Transverse colon (tissue), 4 donors: ENCODE measurements at places on chromosomes 3 and 15. TPM values are rescaled to one million over a fixed set of nuclear protein-coding genes. Genes with fewer than 3 reads are reported as not detected.

GRCh38 chr3:176663837-176664831, 533.1 kb downstream of the TBL1XR1 start:
- no peaks in the 10 kb centered on the region for H3K27me3 ChIP-seq
- no peak overlapping the region for H3K27ac ChIP-seq
- no peaks in the 10 kb centered on the region for H3K36me3 ChIP-seq
- no peaks in the 10 kb centered on the region for H3K4me1 ChIP-seq

The HDGFL3 gene
- total RNA-seq: 2.6 TPM

GRCh38 chr3:56989169-56989976, 71.1 kb upstream of the SPATA12 start:
- DNase-seq: no peak
- H3K27ac ChIP-seq: peak overlapping the region; percentile 59
- H3K4me3 ChIP-seq: no peak overlapping the region

The ZNF80 gene
- not detected for total RNA-seq

DNA sequence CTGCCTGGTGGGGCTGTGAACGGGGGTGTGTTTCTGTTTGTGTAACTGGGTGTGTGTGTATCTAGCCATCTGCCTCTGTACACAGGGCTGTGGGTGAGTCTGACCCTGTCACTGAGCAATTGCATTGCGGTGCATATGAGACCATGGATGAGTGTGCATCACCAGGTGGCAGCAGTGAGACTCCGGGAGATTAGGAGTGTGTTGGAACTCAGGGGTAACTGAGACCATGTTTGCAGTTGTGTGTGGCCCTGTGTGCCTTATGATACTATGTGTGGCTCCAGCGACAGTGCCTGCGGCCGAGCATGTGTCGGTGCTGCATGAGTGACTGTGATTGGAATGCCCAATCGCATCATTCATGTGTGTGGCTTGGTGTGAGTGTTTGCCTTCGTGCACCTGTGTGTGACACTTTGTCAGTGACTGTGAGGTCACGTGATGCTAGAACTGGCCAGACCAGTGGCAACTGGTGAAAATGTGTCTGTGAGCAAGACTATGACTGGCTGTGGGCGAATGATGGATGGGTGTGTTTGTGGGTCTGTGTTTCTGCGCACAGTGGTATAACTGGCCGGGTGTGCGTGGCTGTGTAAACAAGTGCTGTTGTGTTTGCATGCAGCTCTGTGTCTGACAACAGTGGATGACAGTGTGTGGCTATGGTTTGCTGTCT, 14.0 kb downstream of the VILL start:
- peak overlapping the region; percentile 86 for H3K27ac ChIP-seq
- H3K4me3 ChIP-seq: no peak overlapping the region
- DNase-seq: peak; percentile 94
- peaks cover 22% of the 10 kb centered on the region for H3K4me1 ChIP-seq

The CELF6 gene
- total RNA-seq: 3.8 TPM
